ENCODE measurements at places on chromosomes 3 and 15.

GRCh38 chr15:48800811-48801455 lies 9.9 kb downstream of the CEP152 start:
- DNase-seq: peak; percentile 68

- peak; percentile 73 for DNase-seq
Measured at GRCh38 chr15:67967871-67968431, 86.2 kb upstream of the PIAS1 start.

GRCh38 chr3:78140274-78140673 lies 1100.4 kb downstream of the ROBO2 start:
- DNase-seq: no peak

DNA sequence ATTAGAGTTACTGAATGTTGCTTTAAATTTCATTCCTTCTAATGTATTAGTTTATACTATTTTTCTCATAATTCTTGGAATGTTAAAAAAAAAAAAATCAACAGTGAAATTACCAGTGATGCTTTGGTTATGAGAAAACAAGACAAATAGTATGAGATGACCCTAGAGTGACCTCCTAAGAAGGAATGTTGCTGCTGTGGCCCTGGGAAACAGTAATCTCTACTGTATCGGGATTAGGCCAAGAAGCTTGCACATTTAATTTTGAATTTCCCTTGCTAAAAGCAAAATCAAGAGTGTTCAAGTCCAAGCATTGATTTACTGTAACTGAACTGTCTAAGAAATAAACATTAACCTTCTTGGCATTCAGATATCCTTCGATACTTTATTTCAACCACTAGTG lies 18.1 kb downstream of the TOPBP1 start:
- no peak for DNase-seq

GRCh38 chr15:65869954-65870871 lies 922 bp downstream of the RAB11A start:
- peak; percentile 40 for DNase-seq

All from suppressor macrophage (primary cell).